GM12878 (cell line): ENCODE measurements at places on chromosomes 11 and 22.

- no peak for DNase-seq
Measured at GRCh38 chr11:34564807-34565241, 51.2 kb upstream of the ELF5 start.

GRCh38 chr11:4983841-4984240 lies 10.8 kb upstream of the OR51L1 start:
- DNase-seq: no peak

DNA sequence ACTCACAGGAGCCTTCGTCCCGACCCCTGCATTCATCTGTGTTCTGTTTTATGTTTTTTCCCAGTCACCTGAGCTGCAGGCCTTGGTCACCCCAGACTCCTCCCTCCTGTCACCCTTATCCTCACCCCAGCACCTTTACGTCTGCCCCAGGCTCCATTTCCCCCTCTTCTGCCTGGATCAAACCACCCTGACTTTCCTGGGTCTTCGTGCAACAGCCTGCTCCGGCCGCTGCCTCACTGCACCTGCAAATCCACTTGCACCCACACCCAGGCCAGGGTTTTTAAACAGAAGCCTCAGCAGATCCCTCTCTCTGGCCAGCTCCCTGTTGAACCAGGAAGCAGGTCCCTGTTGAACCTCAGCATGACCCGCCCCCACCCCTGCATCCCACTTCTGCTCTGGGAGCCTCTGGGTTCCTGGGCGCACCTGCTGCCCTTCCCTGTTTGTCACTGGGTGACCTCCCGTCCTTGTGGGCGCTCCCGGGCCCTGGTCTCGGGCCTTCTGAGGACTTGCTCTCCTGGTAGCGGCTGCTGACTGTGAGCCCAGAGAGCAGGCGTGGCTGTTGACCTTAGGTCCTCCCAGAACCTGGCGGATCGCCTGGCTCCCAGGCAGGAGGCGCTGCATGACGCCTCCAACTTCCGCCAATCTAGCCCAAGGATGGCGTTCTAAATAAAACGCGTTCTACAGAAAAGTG lies 12.8 kb downstream of the MAPK8IP2 start:
- DNase-seq: no peak

- no peak for DNase-seq
Measured at GRCh38 chr22:31327806-31328543, 18.2 kb downstream of the PATZ1 start.

- DNase-seq: no peak
Measured at GRCh38 chr11:36123336-36124101, 165.7 kb downstream of the COMMD9 start.

DNA sequence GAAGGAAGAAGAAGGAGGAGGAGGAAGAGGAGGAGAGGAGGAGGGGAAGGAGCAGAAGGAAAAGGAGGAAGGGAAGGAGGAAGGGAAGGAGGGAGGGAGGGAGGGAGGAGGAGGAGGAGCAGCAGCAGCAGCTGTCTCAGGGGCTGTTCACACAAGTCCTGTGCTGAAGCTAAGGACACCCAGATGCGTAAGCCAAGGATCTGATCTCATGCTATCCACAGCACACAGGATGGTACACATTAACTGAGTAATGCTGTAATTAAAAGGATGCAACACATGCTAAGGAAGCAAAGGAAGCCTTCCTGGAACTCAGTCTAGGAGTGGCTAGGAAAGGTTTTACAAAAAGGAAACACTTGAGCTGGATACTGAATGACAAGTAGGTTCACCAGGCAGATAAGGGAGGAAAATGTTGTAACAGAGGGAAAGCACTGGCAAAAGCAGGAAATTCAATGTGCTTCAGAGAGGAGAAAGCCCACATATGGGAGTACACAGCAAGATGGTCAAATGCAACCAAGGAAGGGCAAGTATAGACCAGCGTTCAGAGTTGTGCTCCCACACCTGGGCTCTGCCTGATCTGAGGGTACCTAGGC lies 32.0 kb downstream of the TRIM66 start:
- no peak for DNase-seq

GRCh38 chr11:10072142-10072541 lies 221.9 kb downstream of the SBF2 start:
- no peak for DNase-seq

GRCh38 chr22:29689880-29690213 lies 30.0 kb upstream of the CABP7 start:
- no peak for DNase-seq

DNA sequence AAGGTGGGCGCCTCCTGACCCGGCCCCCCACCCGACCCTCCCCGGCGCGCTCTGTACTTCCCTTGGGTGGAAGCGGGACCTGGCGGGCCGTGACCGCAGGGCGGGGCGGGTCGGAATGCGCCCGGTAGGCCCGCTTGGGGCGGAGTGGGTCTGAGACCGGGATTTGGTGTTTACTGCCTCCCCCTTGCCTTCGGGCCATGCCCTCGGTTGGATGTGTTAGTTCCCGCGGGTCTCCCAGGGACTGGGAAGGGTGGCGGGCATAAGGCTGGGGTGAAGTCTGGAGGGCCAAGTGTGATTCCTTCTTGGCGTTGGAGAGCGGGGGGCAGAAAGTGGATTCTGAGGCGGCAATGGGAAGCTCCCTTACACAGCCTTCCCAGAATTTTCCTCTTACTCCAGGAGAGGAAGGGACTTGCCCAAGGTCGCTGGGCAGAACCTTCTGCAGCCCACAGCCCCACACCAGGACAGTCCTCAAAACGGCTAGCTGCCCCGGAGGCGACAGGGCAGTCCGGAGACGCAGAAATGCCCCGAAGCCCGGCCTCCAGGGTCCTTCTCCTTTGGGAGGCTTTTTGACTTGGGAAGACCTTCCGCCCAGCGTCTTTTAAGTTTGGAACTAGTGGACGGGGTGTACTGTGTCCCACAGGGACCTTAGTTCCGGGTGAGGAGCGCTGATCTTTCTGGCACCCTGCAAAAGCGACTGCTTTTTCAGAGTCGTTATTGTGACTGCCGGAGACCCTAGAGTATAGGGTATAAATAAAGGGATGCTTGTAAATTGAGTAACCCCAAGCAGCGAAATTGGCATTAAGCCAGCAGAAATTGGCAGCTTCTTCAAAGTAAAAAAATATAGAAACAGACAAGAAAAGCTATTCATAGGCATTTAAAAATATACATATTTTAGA lies 647 bp downstream of the SWAP70 start:
- no peak for DNase-seq

GRCh38 chr11:75554258-75555022 lies 7.6 kb upstream of the SERPINH1 start:
- no peak for DNase-seq

DNA sequence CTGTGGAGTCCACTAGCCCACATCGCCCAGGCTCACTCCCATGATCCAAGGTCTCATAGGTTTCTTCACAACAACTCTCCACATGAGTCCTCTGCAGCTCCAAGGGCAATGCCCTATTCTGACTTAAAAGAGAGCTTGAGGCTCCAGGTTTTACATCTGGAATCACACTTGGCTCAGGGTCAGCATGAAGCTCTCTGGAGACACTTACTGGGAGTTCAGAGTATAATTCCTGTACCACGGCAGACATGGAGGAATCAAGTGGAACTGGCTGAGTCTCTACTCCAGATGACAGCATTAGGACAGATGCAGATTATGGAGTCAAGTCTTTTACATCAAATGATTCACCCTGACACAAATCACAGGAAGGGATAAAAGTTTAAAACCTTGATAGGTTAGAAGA lies 11.4 kb downstream of the PRR14L start:
- DNase-seq: no peak

DNA sequence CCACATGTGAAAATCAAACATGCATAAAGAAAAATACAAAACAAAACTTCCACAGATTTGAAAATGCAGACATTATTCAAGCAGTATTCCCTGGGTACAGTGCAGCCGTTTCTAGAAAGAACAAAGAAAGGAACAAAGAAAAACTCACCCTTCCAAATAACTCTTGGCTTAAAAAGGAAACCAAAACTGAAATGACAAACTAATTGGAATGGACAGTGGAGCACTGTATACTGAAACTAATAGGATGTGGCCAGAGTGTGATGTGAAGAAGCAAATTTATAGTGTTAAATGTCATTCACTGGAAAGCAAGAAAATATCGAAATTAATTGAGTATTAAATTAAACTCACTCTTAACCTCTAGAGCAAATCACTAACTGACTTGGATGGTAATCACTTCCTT lies 55.4 kb downstream of the QSER1 start:
- no peak for DNase-seq

DNA sequence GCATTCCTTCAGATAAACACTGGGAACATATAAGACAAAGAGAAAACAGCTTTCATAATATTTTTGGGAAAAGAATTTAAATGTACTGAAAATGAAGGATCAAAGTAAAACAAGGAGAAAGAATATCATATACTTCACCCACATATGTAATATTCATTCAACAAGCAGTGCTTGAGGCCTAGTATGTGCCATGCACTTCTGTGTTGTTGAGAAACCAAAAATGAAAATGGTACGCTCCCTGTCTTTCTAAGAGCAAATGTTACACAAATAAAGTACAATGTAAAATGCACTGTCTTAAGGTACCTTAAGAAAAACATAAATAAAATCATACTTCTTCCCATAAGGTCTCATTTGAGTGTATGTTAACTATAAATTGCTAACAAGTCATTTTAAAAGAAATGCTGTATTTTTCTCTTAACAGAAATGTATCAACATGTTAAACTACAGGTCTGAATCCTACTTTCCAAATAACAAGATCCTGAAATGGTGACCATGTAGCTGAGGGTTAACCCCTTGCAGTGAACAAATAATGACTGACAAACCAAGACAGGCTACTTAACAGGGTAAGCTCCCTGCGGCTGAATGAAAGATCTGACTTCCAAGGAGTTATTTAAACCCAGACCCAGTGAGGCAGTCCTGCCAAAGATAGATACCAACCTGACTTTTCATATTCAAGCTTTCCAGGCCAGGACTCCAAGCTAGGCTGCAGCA lies 377.6 kb downstream of the DCDC1 start:
- no peak for DNase-seq

DNA sequence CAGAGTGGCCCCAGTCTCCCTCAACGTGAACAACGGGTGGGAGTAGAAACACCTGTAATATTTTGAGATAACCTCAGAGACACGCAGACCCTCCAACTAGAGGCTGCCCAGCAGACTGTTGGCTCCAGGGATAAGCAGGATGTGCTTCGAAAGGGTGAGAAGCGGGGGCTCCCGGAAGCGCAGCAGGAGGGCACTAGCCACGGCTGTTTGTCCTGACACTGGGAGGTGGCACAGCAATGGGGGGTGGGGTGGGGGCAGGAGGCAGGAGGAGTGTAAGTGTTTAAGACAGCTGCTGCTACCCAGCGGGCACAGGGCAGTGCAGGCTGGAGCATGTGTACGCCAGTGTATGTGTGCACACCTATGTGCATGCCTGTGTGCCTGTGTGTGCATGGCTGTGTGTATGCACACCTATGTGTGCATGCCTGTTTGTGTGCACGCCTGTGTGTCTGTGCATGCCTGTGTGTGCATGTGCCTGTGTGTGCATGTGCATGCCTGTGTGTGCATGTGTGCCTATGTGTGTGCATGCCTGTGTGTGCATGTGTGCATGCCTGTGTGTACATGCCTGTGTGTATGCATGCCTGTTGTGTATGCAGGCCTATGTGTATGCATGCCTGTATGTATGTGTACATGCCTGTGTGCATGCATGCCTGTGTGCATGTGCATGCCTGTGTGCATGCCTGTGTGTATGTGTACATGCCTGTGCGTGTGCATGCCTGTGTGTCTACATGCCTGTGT lies 154.7 kb downstream of the SHANK2 start:
- no peak for DNase-seq

DNA sequence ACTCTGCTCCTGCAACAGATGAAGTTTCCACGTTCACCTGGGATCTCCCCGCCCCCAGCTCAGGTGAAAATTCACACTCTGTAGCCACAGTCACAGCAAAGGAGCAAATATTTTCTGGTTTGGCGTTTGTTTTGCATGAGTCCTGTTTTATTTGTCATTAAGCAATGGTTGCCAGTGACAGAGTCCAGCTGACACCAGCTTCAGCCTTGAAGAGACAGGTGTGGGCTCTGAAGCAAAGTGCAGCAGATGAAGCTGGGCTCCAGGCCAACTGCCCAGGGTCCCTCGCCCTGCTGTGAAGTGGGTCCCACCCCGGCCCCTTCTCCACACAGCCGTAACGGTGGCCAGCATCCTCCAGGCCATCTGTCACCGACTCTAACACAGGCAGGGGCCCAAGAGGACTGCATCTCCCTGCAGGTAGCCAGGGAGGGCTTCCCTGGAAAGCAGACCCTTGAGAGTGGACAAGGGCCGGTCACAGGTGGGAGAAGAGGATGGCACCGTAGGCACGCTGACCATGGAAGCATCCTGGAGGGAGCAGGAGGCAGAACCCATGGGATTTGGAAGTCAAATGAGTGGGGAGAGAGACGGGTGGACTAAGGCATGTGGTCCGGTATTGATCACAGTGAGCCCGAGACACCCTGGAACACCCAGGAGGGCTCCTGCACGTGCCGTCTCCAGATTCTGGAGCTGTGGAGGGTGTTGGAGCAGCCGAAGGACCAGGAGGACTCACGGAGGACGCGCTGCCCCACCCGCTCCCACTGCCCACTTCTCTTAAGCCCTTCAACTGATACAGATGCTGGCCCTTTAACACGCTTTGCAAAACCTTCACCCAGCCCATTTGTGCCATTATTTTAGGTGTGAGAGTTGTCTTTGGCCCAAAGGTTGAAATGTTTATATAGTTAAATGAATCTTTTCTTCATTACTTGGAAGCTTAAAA lies 294.5 kb downstream of the BRD1 start:
- DNase-seq: no peak

DNA sequence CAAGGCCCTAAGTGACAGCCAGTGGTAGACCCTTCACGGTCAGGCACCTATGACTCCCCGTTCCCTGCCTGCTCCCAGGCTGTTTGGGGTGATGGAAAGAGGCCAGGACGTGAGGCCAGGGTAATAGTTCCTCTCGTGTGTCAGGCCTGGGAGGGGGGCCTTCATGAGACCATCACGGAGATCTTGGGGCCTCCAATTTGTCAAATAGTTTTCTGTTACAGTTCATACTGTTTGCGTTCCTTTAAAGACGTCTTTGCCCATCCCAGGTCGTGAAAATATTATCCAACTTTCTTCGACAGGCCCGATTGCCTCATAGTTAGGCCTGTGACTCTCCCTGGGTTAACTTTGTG lies 62.2 kb upstream of the KCNQ1OT1 start:
- DNase-seq: no peak

- DNase-seq: no peak
Measured at GRCh38 chr22:37804352-37804880, 3.3 kb upstream of the GCAT start.

GRCh38 chr11:58625826-58626460 lies 3.5 kb downstream of the CNTF start:
- no peak for DNase-seq

DNA sequence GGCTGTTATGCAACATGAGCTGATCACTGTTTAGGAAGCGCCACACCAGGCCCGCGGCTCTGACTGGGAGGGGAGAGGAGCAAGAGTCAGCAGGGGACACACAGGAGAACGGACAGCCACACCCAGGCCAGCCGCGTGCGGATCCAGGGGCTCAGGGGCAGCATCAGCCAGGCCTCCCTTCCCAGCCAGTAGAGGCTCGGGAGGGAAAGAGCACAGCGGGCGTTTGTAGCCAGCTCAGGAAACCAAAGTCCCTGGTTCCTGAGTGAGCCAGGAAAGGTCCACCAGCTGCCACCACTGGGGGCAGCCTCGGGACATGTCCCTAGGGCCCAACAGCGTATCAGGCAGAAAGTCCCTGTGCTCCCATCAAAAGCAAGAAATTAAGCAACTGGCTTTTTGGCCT lies 71.8 kb upstream of the PITPNB start:
- DNase-seq: no peak

- DNase-seq: no peak
Measured at GRCh38 chr11:43830928-43831440, 49.6 kb upstream of the ALKBH3 start.
